ENCODE measurements at places on chromosomes 11 and 22.

DNA sequence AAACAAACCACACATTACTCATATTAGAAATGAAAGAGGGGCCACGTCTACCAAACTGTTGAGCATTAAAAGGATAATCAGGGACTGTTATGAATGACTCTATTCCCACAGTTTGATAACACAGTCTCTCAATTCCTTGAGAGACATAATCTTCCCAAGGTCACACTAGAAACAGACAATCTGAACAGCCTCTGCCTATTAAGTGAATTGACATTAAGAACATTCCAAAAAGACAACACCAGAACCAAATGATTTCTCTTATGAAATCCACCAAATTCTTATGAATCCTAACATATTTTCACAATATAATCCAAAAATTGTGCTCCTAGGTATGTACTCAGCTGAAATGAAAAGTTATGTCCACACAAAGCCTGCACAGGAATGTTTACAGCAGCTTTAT, 4.6 kb downstream of the RFPL1 start:
- no peak for DNase-seq

DNA sequence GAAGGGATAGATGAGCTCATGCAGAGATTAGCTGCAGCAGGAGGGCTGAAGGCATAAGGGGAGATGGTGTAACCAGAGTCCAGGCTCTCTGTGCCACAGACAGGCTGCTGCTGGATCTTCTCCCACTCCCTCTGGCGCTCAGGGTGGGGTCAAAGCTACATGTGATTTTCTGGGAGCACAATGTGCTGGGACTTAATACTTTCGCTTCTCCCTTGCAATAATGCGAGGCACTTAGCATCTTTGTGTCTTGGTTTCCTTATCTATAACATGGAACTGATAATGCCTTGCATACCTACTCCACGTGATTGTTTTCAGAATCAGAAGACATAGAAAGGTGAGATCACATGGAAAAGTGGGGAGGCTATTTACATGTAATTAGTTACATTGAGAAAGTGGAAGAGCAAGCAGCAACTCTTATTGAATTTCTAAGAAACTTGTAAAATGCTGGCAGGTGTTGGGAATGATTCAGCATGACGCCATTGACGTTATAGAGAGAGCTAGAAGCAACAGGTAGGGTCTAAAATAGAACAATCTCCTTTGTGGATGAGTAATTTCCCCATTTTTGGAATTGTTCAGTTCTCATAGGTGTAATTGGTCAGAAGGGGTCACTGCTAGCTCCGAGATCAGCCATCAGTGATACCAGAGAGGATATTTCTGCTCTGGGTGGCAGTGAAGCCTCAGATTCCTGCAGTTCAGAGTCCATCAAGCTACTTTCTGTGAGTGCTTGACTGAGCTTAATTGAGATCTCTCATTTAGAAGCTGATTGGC, 8.2 kb upstream of the OR9I1 start:
- no peak for DNase-seq

DNA sequence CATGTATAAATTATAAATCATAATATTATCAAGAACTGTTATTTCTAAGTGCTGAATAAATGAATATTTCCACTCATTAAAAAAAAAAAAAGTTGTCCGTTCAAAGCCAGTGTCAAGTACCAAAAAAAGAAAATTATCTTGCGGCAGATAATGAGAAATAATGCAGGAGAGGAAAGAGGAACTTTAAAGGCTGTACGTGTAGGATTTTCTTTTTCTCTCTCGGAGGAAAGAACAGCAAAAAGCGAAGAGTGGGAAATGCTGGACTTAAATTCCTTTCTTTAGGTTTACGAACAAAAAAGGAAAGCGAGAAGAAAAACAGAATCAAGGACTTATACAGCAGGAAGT, 999 bp upstream of the CCDC83 start:
- no peak for DNase-seq

GRCh38 chr22:40634119-40634903, 2.2 kb downstream of the MRTFA start:
- DNase-seq = no peak

DNA sequence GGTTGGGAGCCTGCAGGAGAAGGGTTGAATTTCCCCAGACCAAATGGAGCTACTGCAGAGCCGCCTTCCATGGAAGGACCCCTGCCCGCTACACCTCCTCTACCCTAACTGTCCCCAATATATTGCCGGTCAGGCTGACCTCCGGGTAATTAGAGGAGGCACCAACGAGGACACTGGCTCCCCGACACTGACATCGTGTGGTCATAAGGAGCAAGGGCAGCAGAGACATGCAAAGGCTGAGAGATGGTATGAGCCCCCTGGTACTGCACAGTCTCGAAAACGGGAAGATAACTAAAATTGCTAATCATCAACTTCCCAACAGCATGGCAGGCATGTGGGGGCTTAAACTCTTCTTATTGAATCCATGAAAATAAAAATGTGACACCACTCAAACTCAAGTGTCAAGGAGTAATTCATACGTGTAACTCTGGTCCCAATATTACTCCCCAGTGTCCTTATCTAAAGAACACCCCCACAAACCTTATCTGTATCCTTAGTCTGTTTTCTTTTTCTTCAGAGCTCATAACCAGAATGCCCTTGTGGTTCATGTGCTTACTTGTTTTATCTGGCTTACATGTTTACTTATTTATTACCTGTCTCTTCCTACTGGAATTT, 4.4 kb downstream of the CAVIN3 start:
- peak; percentile 81 for DNase-seq
